ENCODE measurements at places on chromosomes 16 and 17.

- DNase-seq: peak; percentile 99
These were observed at the start of gene LYRM9 for GRCh38 chr17:27892866-27893769. Gene LYRM9, minus strand, starts transcription at chr17:27893365. Its CDS starts 10,671 bp downstream, at chr17:27882694.

- no peak for DNase-seq
These were observed 39.2 kb upstream of the TMC5 start for GRCh38 chr16:19378511-19378910.

- DNase-seq: no peak
These were observed 153.2 kb upstream of the KCNJ18 start for GRCh38 chr17:21539146-21539545.

DNA sequence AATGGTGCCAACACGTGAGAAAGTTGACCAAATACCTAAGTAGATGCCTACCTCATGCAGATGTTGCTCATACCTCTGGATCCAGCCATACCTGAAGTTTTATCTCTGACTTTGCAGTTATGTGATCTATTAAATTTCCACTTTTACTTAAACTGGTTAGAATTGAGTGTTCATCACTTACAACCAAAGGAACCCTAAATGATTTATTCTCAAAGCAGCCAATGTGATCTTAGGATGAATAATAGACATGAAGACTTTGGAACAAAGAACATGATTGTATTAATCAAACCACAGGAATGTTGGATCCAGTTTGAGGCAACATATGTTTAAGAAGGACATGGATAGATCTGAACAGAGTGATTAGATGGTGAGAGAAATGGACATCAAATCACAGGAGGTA is 68.7 kb downstream of the IRX6 start:
- no peak for DNase-seq

DNA sequence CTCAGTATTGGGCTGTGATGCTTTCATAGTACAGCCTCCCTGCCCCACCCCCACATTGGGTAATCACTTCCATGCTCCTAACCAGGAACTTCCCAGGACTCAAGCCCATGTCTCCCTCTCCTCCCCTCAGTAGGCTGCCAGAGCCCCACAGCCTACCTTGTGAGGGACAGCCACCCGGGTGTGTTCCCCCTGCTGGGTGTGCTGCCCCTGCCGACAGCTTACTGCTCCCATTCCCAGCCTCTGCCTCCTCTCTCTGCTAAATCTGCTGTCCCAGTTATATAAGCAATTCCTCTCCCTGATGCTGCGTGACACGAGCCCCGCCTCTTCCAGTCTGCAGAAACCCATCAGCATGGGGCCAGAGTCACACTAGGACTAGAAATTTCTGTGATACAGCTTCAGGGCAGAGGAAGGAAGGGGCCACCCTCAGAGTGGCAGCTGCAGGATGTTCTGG is at the start of gene RSKR:
TSS of gene RSKR (minus strand) at position 255 of the 451 bp plus-strand sequence. CDS start at position 231, 24 bp downstream.
- no peak for DNase-seq

DNA sequence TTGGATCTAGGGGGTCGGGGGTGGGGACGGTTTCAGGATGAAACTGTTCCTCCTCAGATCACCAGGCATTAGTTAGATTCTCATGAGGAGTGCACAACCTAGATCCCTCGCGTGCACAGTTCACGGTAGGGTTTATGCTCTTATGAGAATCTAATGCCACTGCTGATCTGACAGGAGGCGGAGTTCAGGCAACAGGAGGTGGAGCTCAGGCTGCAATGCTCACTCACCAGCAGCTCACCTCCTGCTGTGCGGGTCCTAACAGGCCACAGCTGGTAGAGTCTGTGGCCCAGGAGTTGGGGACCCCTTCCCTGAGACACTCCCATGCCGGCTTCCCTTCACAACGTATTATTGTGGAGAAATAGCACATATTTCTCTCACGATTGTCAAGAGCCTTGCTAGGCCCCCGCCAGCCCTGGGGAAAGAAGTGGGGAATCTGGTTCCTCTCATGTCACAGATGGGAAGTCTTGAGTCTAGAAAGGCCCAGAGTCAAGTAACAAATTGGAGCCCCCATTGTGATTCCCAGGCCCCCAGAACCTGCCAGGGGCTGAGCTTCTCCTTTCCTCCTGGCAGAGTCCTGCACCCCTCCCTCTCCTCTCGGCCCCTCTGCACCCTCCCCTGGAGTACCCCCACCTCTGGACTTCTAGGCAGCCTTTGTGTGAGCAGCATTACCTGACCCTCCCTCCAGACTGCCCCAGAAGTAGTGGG is 6.1 kb upstream of the KRT14 start:
- no peak for DNase-seq

GRCh38 chr16:85385463-85386331 is 227.4 kb upstream of the GSE1 start:
- DNase-seq: no peak

- peak; percentile 45 for DNase-seq
These were observed 7.2 kb downstream of the DLX3 start for GRCh38 chr17:49987681-49988441.

- no peak for DNase-seq
These were observed 62.5 kb downstream of the XYLT1 start for GRCh38 chr16:17408296-17408695.
